ENCODE measurements at places on chromosomes 3 and 15.

GRCh38 chr15:97168704-97169475 is 791.6 kb upstream of the ARRDC4 start:
- DNase-seq: no peak

- DNase-seq: no peak
Measured at GRCh38 chr3:55367384-55367783, 119.7 kb downstream of the WNT5A start.

DNA sequence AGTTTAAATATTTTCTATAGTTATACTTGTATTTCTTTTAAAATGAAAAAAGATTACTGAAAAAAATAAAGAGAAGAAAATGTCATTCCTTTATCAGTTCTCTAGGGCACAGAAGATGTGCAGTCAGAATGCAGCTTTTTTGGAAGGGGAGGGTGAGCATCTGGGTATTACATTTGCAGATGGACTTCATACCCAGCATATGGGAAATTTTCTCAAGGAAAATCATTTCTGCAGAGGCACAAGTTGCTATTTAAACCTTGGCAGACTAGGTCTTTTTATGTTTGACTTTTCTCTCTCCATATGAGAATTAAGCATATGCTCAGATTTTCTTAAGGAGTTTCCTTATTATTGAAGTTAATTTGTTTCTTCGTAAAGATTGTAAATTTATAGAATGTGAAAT is 39.5 kb upstream of the ZNF385D start:
- no peak for DNase-seq

DNA sequence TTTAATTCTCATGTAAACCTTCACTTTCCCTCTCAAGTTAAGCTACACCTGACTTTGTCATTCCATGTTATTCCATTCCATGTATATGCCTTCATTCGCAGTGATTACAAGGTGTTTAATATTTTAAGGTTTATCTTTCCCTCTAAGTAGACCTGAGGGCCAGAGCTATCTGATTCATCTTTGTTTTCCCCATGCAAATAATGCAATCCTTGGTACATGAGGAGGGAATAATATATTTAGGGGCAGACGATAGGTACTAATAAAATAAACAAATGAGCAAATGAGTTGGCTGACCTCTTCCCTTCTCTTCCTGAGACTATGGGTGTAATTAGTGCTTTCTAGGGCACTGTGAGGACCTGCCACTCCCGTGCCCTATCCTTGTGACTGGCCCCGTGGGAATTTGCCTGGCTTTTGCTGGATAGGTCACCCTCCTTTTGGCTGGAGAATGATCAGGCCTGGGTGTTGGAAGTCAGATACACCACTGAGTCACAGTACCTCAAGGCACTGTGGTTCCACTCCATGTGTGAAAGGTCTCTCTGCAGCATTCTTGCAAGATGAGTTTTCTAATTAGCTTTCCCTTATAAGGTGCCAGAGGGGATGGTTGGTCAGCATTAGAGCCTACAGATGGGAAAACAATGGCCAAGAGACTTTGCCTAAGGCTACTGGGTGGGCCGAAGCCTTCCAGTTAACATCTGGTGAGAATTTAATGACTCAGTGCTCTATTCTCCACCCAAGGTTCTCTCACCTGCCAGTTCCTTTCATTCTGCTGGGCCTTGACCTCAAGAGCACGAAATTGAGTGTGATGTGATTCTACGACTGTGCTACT is 183.2 kb downstream of the P3H2 start:
- DNase-seq: no peak

- no peak for DNase-seq
Measured at GRCh38 chr3:192597506-192597905, 129.8 kb downstream of the FGF12 start.

DNA sequence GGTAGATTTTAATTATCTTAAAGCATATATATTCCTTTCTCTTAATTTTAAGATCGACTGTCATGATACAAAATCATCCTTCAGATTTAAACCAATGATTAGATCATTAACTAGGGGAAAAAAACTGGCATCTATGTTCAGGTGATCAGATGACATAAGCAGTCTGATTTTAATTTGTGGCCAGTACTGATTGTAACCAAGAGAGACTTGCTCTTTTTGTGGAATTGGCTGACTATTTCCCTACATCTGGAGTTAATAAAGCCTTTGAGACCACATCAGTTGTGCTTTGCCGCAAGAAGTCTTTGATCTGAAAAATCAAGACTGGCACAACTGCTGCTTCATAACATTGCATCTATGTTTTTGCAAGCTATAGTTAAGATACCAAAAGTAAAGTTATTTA is 148.4 kb upstream of the CGNL1 start:
- DNase-seq: no peak

- DNase-seq: no peak
Measured at GRCh38 chr15:70341566-70341965, 243.8 kb upstream of the TLE3 start.

- no peak for DNase-seq
Measured at GRCh38 chr3:23549148-23549910, 256.4 kb upstream of the UBE2E1 start.

GRCh38 chr15:68651916-68652525 is 73.2 kb downstream of the CORO2B start:
- no peak for DNase-seq

- peak; percentile 66 for DNase-seq
Measured at GRCh38 chr3:185253645-185254410, at the start of gene EHHADH. Gene EHHADH (minus strand): TSS chr3:185254049. CDS start chr3:185254022, 27 bp downstream.

DNA sequence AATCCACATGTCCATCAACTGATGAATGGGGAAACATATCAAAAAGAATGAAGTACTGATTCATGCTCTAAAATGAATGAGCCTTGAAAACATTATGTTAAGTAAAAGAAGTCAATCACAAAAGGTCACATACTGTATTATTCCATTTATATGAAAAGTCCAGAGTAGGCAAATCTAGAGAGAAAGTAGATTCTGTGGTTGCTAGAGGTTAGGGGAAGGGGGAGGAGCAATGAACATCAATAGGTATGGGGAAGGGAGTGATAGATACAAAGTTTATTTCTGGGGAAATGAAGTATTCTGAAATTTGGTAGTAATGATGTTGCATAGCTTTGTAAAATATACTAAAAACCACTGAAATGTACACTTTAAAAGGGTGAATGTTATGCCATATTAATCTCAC is 14.5 kb downstream of the SERP1 start:
- DNase-seq: no peak

- DNase-seq: no peak
Measured at GRCh38 chr3:181851063-181851462, 139.3 kb downstream of the SOX2 start.

DNA sequence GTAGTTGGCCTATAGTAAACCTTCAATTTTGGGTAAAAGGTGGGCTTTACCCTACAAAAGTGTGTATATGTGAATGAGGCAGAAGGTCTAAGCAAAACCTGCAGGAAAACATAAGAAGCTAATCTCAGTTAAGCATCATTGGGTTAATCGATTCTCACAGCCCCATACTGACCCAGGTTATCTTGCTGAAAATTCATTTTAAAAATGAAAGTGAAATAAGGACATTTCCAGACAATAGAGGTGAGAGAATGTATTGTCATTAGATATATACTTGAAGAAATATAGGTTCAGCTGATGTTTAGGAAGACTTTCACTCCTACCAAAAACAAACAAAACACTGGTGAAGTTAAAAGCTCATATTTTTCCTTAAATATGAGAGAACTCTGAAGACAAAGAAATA is 85.6 kb downstream of the MCF2L2 start:
- DNase-seq: no peak

- no peak for DNase-seq
Measured at GRCh38 chr3:161100994-161101393, 4.2 kb downstream of the B3GALNT1 start.

DNA sequence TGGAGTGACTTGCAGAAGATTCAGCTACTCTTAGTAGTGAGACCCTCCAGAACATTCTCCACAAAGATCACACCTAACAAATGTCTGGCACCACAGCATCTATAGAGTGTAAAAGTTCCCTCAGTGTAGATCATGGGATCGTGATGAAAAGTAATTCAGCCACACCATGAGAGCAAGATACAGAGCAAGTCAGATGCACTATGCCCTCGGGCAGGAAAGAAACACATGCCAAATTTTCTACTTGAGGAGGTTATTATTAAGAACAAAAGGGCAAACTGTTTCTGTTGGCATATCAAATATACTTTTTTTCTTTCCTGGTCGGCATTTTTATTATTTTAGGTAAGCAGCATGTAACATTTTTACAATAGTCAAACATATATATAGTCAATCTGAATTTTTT is 44.8 kb upstream of the SNTN start:
- DNase-seq: no peak

- DNase-seq: peak; percentile 71
Measured at GRCh38 chr3:14137004-14137403, 12.2 kb downstream of the TMEM43 start.

GRCh38 chr3:177109688-177110330 is 87.5 kb downstream of the TBL1XR1 start:
- no peak for DNase-seq

- no peak for DNase-seq
Measured at GRCh38 chr3:182971637-182972036, 8.7 kb downstream of the DCUN1D1 start.

GRCh38 chr3:126313580-126314304 is 43.5 kb downstream of the KLF15 start:
- no peak for DNase-seq

- no peak for DNase-seq
Measured at GRCh38 chr3:40187945-40188344, 121.6 kb upstream of the EIF1B start.
